ENCODE measurements at places on chromosomes 2 and 18. TPM values are rescaled to one million over a fixed set of nuclear protein-coding genes. Genes with fewer than 3 reads are reported as not detected.

Gene LHCGR
- not detected for total RNA-seq

DNA sequence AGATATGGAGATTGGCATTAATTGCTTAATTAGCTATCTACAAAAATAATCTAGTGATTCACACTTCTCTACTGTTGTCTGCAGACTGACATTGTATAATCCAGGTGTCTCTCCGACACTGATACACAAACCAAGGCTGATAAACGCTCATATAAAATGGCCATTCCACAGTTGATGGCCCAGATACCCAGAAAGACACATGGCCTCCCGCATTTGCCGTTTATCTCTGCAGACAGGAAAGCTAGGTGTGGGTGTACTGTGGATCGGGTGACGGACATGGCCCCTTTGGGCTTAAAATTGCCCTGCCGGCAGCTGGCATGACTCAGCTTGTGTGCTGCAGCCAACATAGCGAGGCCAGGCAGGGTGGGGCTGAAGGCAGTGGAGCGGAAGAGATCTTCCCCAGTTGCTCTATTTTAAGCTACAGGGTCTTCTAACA is 18.5 kb downstream of the PMAIP1 start:
- DNase-seq = peak; percentile 57

- no peak for DNase-seq
Observed at GRCh38 chr2:236499691-236500578, 69.7 kb upstream of the ACKR3 start.

Gene RIT2
- total RNA-seq = not detected

Gene CYP27C1
- not detected for total RNA-seq

DNA sequence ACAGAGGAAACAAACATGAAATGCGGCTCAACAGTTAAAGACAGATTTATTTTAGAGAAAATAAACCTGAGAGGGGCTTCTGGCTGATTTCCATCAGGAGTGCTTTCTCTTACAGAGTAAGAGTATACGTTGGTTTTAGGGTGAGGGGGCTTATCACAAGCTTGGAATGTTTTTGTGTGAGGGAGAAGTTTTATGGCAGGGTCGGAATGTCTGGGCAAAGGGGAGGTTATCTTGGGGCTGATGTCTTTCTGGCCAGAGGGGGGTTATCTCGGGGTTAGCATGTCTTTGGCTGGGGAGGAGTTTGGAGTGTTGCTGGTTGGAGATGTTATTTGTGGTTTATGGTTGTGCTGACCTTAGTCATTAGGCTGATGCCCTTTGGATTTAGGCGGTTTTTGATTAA is 22.1 kb downstream of the PTRHD1 start:
- no peak for DNase-seq

All from activated CD8-positive, alpha-beta T cell treated with anti-CD3 and anti-CD28 coated beads for 36 hours (primary cell).